ENCODE measurements at places on chromosomes 4 and X.
A peak's percentile ranks its signal among the peaks of the same experiment; 100 is the strongest.

GRCh38 chr4:67674098-67674497 lies 26.9 kb downstream of the UBA6 start:
- no peak for DNase-seq

DNA sequence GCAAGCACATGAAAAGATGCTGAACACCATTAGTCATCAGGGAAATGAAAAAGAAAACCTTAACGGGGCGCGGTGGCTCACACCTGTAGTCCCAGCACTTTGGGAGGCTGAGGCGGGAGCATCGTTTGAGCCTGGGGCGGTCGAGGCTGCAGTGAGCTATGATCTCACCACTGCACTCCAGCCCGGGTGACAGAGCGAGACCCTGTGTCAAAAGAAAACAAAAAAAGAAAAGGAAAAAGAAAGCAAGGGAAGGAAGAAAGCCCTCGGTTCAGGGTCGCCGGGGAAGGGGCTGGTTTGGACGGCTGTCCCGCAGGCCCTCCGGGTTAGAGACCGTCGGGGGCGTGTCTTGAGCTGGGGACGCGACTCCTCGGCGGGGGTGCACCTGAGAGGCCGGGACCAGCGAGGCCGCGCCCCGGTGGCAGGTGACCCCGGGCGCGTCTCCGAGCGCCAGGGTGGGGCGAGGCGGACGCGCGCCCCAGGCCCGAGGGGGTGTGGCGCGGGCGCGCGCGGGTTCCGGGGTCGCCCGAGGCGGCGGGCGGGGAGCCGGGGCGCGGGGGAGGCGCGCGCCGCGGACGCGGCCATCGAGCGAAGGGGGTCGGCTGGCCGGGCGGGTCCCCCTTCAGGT lies 478 bp upstream of the PLXNA3 start:
- DNase-seq = no peak

- no peak for DNase-seq
Observed at GRCh38 chr4:84470204-84470785, 28.8 kb downstream of the NKX6-1 start.

- peak; percentile 38 for DNase-seq
Observed at GRCh38 chr4:74230902-74231499, 73.1 kb downstream of the MTHFD2L start.

- no peak for DNase-seq
Observed at GRCh38 chr4:138199568-138200235, 42.4 kb downstream of the SLC7A11 start.

- DNase-seq = no peak
Observed at GRCh38 chrX:118346258-118347094, 570 bp downstream of the WDR44 start.

DNA sequence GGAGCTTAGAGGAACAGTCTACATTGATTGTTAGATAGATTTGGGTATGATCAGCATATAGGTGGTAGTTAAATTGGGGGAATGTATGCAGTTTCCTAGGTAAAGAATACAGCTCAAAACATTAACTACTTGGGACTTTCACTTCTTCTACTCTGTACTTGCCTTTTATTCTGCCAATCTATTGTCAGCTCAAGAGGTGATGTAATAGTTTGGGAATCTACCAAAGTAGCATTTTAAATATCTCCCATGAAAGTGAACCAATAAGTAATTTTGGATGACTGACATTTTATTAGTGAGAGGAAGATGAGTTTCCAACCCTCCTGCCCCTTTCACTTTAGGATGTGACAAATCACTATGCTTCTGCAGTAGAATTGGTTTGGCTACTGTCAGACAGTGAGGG lies 43.4 kb downstream of the NUDT6 start:
- no peak for DNase-seq

GRCh38 chr4:116705466-116705865 lies 379.9 kb downstream of the TRAM1L1 start:
- DNase-seq = no peak

All from fibroblast of skin of left quadriceps (primary cell).